ENCODE measurements at places on chromosomes 13 and 19.

- DNase-seq, result no peak
- peaks cover 62% of the 10 kb centered on the region for H3K27me3 ChIP-seq
- no peak within 1 kb of the TSS for H3K27ac ChIP-seq
- H3K4me1 ChIP-seq, result peaks cover 20% of the 10 kb centered on the region
Measured at GRCh38 chr13:35475960-35476943, at the start of gene MAB21L1. TSS of gene MAB21L1 (minus strand) at chr13:35476689. CDS start at chr13:35476138, 551 bp downstream.

DNA sequence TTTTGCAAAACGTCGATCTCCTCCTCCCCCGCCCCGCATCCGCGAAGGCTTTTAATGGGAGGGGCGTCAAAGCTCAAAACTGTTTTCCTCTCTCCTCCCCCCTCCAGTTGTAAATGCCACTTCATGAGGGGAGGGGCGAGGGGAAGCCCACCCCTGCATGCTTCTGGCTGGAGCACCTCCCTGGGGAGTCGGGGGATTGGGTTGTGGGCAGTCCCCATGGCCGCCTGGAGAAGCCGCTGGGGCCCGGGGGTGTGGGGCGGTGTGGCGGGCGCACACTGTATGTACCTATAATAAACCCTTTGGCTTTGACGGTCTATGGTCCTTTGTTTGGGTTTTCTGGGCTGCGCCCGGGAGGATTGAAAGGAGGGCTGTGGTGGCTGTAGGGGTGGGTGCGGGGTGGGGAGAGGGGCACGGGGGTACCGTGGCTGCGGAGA is 505 bp upstream of the SHKBP1 start:
- H3K4me1 ChIP-seq, result peaks cover 16% of the 10 kb centered on the region
- H3K36me3 ChIP-seq, result peaks cover 16% of the 10 kb centered on the region
- peak overlapping the region; percentile 58 for H3K27ac ChIP-seq
- peak overlapping the region; percentile 85 for H3K4me3 ChIP-seq

DNA sequence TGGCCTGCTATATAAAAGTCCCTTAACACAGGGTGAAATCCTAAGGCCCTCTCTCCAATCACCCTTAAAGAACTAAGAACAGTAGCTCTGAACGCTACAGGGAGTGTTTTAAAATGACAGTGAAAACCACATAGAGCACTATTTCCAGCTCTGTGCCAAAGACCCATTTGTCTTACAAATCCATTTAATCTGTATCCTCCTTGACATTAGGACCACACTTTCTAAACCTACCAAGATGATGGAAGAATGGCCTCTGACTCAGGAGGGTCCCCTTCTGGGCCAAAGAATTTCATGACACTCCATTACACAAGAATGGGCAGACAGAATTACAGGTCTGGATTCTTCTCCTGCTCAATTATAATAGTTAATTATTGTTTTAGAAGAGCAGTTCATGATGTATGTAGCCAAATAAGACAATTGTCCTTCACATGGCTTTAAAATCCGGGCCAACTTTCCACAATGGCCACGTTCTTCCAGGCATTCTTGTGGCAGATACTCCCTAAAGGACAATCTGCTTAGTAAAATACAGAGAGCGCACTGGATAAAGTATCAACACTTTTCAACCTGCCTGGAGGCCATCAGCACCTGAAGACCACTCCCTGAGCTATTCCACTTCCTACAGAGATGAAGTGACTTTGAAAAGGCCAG is 61.0 kb downstream of the STK24 start:
- peaks cover 29% of the 10 kb centered on the region for H3K36me3 ChIP-seq
- H3K4me1 ChIP-seq, result peaks cover 97% of the 10 kb centered on the region
- no peak for DNase-seq
- H3K27ac ChIP-seq, result peak overlapping the region; percentile 93
- no peak overlapping the region for H3K4me3 ChIP-seq

GRCh38 chr13:106393776-106394175 is 141.7 kb downstream of the EFNB2 start:
- no peaks in the 10 kb centered on the region for H3K36me3 ChIP-seq
- H3K4me3 ChIP-seq, result no peak overlapping the region
- no peak overlapping the region for H3K27ac ChIP-seq
- peaks cover 4% of the 10 kb centered on the region for H3K27me3 ChIP-seq

- H3K27me3 ChIP-seq, result no peaks in the 10 kb centered on the region
- H3K4me3 ChIP-seq, result no peak overlapping the region
- no peaks in the 10 kb centered on the region for H3K4me1 ChIP-seq
- no peaks in the 10 kb centered on the region for H3K36me3 ChIP-seq
Measured at GRCh38 chr13:60214213-60215055, 50.7 kb upstream of the DIAPH3 start.

GRCh38 chr13:49347650-49348385 is 96.0 kb downstream of the CAB39L start:
- H3K27me3 ChIP-seq, result no peaks in the 10 kb centered on the region
- peaks cover 8% of the 10 kb centered on the region for H3K4me1 ChIP-seq
- no peak overlapping the region for H3K4me3 ChIP-seq
- no peak overlapping the region for H3K27ac ChIP-seq
- H3K36me3 ChIP-seq, result peaks cover 4% of the 10 kb centered on the region

- peaks cover 3% of the 10 kb centered on the region for H3K4me1 ChIP-seq
- no peak for DNase-seq
- no peak overlapping the region for H3K4me3 ChIP-seq
- no peak overlapping the region for H3K27ac ChIP-seq
- no peaks in the 10 kb centered on the region for H3K27me3 ChIP-seq
Measured at GRCh38 chr13:41565216-41565615, 107.9 kb downstream of the RGCC start.

DNA sequence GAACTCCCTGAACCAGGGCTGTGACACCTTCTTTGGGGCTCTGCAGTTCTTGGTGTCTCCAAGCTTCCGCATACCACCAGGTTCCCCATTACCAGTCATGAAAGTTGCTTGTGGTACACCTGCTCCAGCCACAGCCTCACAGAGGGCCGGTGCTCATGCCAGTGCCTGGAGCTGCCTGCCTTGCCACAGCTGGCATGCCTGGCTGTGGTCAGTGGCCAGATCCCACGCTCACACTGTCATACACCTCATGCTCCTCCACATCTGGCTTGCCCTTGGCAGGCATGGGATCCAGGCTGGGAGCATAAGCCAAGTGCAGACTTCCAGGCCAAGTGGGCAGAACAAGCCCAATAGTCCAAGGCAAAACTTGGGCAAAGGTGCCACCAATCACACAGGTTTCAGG is 1054.9 kb downstream of the SLITRK5 start:
- H3K36me3 ChIP-seq, result no peaks in the 10 kb centered on the region
- no peak for DNase-seq
- no peaks in the 10 kb centered on the region for H3K27me3 ChIP-seq
- H3K4me1 ChIP-seq, result no peaks in the 10 kb centered on the region
- H3K4me3 ChIP-seq, result no peak overlapping the region
- no peak overlapping the region for H3K27ac ChIP-seq

DNA sequence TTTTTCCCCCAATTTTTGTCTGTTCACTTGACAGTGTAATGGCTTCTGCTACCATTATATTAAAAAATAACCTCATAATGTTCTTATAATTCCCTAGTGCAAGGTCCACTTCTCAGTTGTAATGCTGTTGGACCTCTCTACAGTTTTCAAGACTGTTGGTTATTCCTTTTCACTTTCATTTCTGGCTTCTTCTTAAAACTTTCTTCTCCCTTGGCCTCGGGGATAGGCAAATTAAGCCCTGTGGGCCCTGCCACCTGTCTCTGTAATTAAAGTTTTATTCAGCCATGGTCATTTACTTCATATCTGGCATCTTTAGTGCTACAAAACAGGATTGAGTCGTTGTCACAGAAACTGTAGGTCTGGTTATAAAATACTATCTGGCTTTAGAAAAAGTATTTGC is 313.5 kb downstream of the KLF12 start:
- H3K27me3 ChIP-seq, result no peaks in the 10 kb centered on the region
- peaks cover 38% of the 10 kb centered on the region for H3K4me1 ChIP-seq
- no peak for DNase-seq
- no peaks in the 10 kb centered on the region for H3K36me3 ChIP-seq
- no peak overlapping the region for H3K27ac ChIP-seq

DNA sequence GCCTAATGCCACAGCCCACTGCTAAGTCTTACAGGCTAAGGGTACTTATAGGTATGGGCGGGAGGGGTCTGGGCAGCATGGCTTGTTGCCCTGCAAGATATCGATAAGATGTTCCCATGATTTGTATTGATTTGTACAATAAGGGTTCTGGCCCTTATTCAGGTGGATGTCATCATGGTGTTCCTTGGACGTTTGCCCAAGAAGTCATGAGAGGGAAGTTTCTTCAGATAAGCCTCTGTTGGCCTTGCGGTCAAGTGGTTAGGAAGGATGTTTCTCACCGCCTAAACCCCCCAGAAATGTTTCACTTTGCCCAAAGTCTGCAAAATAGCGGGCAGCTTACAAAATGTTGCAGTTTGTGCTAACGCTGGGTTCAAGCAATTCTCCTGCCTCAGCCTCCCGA is 7.3 kb downstream of the PARP4 start:
- no peak overlapping the region for H3K27ac ChIP-seq
- no peak for DNase-seq
- H3K4me3 ChIP-seq, result no peak overlapping the region

- H3K27ac ChIP-seq, result peak overlapping the region; percentile 99
- H3K27me3 ChIP-seq, result no peaks in the 10 kb centered on the region
- peaks cover 52% of the 10 kb centered on the region for H3K4me1 ChIP-seq
- DNase-seq, result peak; percentile 68
- peak overlapping the region; percentile 60 for H3K4me3 ChIP-seq
Measured at GRCh38 chr13:40206241-40207000, 460.0 kb downstream of the FOXO1 start.

GRCh38 chr13:97445522-97446187 is 11.7 kb downstream of the RAP2A start:
- H3K4me1 ChIP-seq, result no peaks in the 10 kb centered on the region
- H3K27ac ChIP-seq, result no peak overlapping the region
- no peaks in the 10 kb centered on the region for H3K27me3 ChIP-seq
- peaks cover 3% of the 10 kb centered on the region for H3K36me3 ChIP-seq
